ENCODE measurements at places on chromosomes 3 and 15. TPM values are rescaled to one million over a fixed set of nuclear protein-coding genes. Genes with fewer than 3 reads are reported as not detected.

DNA sequence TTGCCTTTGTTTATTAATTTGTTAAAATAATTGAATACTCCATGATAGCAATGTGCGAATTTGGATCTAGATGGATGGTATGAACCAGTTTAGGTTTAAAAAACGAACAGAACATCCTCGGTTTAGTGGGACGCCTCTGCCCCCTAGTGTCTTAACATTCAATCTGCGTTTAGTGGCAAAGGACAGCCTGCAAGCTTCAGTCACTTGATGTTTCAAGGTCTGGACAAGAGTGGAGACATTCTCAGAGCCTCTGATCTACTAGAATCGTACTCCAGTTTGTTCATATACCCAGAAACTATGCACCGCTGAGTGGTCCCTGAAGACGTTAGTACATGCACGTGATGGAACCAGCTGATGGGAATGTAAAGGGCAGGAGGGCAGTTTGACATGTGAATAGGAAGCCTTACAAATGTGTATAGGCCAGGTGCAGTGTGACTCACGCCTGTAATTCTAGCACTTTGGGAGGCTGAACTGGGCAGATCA, 17.8 kb upstream of the ATP13A4 start:
- H3K27me3 ChIP-seq, result no peaks in the 10 kb centered on the region
- H3K36me3 ChIP-seq, result no peaks in the 10 kb centered on the region
- DNase-seq, result peak; percentile 68
- H3K4me1 ChIP-seq, result no peaks in the 10 kb centered on the region
- no peak overlapping the region for H3K4me3 ChIP-seq

FHIT gene
- total RNA-seq, result 10.2 TPM

- no peaks in the 10 kb centered on the region for H3K4me1 ChIP-seq
- H3K27me3 ChIP-seq, result no peaks in the 10 kb centered on the region
Measured at GRCh38 chr3:192212335-192212734, 515.0 kb downstream of the FGF12 start.

DNA sequence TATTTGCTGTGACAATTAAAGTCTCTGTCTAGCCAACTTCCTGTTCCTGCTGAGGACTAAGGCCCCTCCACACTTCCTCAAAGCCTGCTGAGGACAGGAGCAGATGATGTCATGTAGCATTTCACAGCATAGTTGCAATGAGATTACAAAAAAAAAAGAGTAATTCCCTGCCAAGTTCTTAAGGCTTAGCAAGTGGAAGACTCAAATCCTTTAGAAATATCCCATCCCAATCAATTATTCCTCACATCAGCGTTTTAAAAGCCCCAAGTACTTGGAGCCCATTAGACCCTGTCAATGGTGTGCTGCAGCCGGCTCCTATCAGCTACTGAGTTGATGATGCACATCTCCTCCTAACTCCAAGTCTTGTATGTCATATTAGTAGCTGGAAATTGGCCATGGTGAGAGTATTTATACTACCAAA, 51.7 kb downstream of the TRANK1 start:
- peak overlapping the region; percentile 63 for H3K27ac ChIP-seq
- peak; percentile 39 for DNase-seq
- no peaks in the 10 kb centered on the region for H3K27me3 ChIP-seq
- peaks cover 41% of the 10 kb centered on the region for H3K4me1 ChIP-seq
- no peak overlapping the region for H3K4me3 ChIP-seq

DNA sequence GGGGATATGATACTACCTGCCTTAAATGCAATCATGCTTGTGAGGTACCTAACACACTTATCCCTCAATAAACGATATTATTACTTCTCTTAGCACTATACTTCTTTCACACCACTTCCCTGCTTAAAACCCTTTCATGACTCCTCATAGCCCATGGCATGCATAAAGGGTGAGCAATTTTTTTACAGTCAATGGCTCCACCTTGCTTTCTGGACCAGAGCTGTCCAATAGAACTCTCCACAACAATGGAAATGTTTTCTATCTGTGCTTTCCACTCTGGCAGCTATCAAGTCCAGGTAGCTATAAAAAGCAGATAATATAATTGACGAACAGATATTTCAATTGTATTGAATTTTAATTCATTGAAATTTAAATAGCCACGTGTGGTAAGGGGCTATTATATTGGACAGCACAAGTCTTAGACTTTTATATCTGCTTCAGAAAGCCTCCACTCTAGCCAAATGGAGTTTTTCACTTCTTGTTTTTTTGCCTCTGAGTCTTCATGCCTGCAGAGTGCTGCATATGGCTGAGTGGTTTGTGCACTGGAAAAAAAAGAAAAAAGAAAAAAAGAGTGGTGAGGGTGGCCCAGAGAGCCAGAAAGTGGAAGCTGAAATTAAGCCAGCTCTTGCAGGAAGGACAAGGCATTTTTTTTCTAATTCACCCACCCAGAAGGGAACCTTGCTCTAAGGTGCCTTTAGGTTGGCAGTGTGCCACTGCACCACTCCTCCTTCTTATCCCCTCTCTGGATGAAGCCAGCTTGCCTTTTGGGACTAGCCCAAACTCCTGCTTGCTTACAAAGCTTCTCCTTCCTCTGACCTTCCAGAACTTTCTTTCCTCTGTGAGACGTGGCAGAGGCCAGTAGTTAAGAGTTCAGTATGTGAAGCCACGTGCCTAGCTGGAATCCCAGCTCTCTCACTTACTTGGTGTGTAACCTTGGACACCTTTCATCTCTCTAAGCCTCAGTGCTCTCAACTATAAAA, 239.0 kb upstream of the LRTM1 start:
- peaks cover 2% of the 10 kb centered on the region for H3K27me3 ChIP-seq
- H3K4me3 ChIP-seq, result no peak overlapping the region
- no peaks in the 10 kb centered on the region for H3K4me1 ChIP-seq
- DNase-seq, result no peak
- H3K27ac ChIP-seq, result no peak overlapping the region
